ENCODE measurements at places on chromosomes 2 and 18.
A peak's percentile ranks its signal among the peaks of the same experiment; 100 is the strongest.

GRCh38 chr2:150465703-150466569 lies 21.5 kb downstream of the RND3 start:
- no peak for DNase-seq

DNA sequence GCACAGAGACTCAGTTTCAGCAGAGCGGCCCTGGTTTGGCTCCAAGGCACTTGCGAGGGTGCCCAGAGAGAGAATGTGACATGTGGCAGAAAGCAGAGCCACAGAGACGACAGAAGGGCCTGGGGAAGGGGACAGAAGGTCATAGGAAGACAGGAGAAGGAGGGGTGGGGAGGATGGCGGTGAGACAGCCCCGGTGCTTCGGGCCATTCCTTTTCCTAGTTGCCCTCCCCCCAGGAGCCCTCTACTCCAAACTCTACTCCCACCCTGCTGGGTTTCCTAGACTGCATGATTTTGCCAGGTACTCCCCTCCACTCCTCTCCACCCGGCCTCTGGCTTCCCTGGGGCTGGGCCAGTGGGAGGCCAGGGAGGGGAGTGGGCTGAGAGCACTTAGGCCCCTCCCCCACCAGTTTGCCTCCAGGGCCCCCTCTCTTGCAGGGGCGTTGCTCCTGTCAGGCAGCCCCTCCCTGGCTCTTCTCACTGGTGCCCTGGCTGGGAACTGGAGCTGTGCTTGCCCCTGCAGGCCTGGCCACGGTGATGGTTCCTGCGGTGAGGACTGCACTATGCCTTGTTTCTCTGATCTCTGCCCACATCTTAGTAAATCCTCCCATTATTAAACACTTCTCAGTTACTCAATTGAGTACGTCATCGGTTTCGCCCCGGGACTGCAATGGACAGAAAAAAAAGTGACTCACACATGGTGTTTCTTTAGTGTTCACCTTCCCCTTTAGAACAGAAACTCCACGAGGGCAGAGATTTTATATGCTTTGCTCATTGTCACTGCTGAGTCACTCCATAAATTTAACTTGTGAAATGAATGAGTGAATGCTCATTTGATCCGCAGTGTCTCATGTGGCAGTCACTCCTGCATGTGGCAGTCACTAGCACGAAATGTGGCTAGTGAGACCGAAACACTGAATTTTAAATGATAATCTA lies 58.7 kb upstream of the SP3 start:
- DNase-seq: peak; percentile 82

GRCh38 chr18:46859855-46860254 lies 57.5 kb downstream of the PIAS2 start:
- DNase-seq: no peak

GRCh38 chr2:203713381-203713780 lies 6.9 kb downstream of the CD28 start:
- no peak for DNase-seq

DNA sequence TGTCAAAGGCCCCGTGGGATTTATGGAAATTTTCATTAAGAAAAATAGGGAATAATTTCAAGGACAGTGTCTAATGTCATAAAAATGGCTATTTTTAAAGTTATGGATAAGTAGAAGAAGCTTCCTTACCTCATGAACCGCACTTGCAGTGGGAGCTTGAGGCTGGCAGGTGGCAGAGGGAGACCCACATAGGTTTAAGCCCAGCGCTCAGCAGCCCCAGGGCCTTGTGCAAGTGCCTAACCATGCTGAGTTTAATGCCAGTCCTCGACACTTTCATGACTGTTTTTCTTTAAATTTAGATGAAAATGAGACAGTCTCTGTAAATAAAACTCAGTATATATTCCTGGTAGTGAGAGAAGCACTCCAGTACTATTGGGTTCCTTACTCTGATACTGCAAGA lies 285.6 kb downstream of the CNTNAP5 start:
- DNase-seq: no peak

GRCh38 chr2:239120664-239121063 lies 272.8 kb downstream of the TWIST2 start:
- no peak for DNase-seq

- no peak for DNase-seq
These were observed 61.2 kb upstream of the IGFBP2 start for GRCh38 chr2:216571909-216572513.

DNA sequence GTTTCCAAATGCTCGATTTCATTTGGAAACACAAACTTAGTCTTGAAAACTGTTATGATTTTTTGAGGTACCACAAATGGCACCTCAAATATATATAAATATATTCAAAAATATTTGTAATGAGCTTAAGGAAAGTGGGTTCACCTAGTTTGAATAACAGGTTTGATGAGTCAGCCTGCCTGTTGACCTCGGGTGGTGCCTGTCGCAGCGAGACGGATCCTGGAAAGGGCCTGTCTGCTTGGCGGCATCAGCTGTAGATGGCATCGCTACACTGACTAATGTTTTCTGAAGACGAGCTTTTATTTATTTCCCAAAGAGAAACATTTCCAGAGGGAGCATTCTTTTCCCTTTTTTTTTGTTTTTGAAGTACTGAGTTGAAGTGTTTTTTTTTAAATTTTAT lies 6.9 kb downstream of the ALLC start:
- DNase-seq: no peak

DNA sequence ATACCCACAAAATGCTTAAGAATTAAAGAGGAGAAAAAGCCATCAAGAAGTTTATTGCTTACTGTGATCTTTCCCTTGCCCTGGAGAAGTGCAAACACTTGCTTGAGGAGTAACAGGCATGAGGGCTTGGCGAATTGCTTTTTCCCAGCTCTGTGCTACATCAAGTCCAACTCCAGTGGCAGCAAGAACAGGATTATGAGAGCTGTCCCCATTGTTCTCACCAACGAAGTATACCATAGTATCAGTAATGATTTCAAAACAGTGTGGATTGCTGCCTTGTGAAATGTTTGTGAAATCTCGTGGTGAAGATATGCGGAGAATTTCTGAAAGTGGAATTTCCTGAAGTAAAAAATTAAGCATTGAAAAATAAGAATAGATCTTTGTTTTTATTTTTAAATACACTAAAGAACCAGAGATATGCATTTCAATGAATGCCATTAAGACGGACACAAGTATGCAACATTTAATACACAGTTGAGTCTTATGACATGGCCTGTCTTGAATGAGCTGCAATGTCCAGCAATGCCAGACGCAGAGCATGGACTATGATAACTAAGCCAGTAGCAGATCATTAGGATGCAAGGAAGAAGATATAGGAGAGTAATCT lies 43.0 kb downstream of the NDUFAF7 start:
- DNase-seq: no peak

DNA sequence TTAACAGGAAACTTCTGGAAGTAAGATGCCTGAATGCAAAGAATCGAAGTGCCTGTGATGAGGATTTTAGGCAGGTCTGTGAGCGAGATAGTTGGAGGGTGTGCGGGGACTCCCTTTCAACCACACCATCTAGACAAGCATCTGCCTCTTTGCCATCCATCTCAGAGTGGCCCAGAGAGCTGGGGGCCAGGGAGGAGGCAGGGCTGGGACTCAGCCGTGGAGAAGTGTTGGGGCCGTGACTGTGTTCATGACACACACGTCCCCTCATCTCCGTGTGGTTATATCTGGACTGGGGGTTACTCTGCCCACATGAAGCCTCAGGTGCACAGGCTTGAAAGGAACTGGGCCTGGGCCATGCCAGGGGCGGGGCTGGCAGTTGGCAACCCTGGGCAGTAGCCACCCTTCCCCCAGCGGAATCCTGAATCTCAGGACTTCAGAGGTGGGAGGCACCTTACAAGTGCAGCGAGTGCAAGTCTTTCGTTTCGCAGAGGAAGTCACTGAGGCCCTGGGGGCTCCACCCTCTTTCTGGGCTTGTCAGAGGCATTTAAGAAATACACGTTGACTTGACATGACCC lies 112.5 kb downstream of the SLC4A3 start:
- peak; percentile 54 for DNase-seq

- DNase-seq: no peak
These were observed 294.4 kb upstream of the CHAC2 start for GRCh38 chr2:53473236-53473635.

- no peak for DNase-seq
These were observed 107.0 kb downstream of the EXOC6B start for GRCh38 chr2:72718876-72719275.

DNA sequence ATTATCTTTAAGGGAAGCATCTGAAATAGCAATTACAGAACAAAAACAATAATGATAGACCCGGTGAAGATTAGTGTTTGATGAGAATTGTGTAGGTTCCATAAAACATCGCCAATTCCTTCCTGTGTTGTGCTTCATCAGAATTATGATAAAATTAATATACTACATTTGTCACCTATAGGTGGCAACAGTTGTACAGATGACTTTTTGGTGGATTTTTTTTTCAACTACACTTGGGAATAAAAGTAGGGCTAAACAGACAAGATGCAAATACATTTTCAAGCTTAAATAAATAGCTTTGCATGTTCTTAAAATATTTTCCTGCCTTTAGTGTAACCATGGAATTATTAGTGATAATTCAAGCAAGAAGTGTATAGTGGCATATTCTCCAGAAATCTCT lies 7.0 kb upstream of the LYPD1 start:
- DNase-seq: no peak

- DNase-seq: no peak
These were observed 199.2 kb downstream of the TGIF1 start for GRCh38 chr18:3649135-3649632.

DNA sequence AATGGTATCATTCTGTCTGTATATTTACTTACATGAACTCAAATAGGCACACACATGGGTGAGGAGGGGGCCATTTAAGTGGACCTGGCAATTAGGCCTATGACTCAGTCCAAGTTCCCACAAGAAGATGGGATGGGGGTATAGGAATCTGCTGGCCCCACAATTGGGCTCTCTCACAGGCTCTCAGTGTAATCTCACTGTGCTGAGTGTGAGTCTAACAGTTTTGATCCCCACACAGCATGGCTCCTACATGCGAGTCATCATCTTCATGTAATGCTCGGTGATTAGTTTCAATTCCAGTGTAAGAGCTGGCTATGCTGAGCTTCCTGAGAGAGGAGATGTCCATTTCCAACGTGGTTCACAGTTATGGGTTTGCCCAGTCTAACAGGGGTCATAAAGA lies 114.0 kb downstream of the GATA6 start:
- DNase-seq: no peak

DNA sequence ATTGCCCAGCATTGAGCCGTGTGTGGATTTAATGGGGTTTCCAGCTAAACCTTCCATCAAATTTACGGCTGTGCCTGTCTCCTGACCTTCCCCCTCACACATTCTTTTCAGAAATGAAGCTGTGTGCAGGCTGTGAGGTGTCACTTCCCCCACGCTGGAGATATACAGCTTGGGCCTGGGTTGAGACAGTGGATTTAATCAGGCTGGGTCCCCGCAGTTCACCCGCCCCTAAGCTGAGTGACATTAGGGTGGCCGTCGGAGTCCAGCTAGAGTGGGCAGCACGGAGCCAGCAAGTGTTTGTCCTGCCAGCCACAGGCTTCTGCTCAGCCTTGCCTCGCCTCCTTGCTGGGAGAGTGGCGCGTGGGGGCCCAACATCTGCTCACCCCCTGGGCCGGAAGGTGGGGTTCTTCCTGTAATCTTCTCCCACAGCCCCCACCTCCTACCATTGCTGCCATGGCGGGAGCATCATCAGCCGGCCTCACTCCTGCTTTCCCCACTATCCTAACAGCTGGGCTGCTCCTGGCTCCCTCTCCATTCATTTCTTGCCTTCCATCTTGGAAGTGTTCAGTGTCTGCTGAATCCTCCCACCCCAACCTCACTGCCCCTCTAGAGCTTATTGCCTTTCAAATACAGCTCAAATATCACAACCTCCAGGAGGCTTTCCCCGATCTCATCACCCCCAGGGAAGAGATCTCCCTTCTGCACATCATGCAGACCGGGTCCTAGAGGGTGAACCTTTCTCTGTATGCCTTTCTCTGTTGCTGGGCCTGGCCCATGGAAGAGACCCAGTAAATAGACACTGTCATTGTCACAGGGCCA lies 149.0 kb downstream of the GLI2 start:
- no peak for DNase-seq

DNA sequence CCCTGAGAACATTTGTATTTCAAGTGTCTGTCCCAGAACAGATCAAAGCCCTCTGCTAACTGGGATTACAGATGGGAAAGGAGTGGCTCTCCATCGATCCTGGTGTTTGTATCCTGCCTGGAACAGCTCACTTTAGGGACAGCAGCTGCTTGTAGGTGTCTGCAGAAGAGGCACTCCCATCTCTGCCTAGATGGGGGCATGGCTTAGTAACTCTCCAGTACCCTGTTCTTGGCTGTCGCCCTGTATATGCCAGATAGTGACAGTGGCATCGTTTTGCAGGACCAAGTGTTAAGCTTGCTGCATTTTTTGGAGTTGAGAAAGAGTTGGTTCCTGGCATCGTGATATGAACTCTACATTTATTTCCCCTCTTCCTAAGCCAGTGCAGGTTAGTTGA lies 189.9 kb downstream of the SH3RF3 start:
- DNase-seq: no peak

DNA sequence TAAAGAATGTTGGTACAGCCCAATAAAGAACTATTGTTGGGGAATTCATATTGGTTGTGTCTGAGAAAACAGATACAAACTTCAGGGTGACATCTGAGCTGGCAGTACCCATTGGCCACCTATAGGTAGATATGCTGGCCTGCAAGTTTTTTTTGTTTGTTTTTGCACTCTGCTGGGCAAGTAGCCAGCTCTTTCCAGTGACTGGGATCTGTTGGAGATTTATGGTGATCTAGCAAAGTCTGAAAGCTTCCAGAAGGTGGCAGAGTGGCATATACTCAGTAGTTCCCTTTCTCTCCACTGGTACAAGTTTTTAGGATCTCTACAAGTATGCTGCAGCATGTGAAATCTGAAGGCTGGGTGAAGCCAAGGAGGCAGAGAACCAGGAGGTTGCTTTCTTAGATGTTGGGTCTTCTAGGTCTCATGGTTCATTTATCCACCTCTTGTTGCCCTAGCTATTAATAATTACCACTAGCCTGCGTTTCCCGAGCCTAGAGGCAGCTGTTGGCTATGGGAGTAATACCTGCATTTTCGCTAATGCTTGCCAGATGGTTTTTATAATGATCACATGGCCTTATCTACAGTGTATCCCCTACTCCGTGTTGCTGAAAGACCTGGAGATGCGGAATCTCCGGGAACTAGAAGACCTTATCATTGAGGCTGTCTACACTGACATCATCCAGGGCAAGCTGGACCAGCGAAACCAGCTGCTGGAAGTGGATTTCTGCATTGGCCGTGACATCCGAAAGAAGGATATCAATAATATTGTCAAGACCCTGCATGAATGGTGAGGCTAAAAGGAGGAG lies 9.5 kb downstream of the COPS7B start:
- DNase-seq: no peak

DNA sequence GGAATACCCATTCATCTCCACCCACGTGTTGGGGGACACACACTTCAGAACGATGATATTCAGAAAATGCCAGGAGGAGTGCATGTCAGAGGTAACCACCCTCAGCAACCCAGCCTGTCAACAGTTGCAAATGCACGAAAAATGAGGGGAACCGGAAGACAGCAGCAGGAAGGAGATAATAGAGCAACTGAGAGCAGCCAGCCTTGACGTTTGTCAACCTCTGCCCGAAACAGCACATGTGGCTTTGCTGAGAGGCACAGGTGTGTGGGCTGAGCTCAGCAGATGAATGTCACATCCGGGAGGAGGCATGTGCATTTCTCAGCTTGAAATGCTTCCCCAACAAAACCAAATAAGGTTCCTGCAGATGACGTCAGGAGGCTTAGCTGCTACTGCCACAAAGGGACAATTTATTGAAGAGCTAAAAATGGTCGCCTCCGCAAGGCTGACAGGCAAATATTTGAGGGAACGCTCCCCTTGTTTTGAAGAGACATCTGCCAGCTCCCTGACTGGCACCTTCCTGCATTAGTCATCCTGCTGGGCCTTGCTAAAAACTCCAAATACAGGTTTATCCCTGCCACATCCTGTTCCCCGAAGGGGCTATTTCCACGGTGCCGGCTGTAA lies 419.0 kb downstream of the NBAS start:
- no peak for DNase-seq

Data from eye (tissue), 1 donor.